ENCODE measurements at places on chromosomes 1 and 21.

DNA sequence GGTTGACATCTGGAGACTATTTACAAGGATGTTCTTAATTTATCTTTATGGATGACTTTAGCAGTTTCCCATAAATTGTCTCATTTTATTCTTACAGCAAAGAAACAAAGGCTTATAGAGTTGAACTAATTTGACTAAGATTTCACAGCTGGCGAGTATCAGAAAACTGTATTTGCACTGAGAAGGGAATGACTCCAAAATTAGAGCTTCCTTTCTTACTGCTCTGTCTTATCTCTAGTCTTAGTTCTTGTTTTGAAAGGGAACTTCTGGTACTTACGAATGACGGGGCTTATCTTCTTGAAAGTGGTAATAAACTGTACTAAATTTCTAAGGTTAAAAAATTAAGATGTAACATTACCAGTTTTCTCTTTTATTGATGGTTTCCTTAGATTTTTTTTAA is 13.6 kb downstream of the CNST start:
- no peak for DNase-seq

GRCh38 chr21:45634511-45635183 is 8.9 kb upstream of the PCBP3 start:
- DNase-seq: no peak

DNA sequence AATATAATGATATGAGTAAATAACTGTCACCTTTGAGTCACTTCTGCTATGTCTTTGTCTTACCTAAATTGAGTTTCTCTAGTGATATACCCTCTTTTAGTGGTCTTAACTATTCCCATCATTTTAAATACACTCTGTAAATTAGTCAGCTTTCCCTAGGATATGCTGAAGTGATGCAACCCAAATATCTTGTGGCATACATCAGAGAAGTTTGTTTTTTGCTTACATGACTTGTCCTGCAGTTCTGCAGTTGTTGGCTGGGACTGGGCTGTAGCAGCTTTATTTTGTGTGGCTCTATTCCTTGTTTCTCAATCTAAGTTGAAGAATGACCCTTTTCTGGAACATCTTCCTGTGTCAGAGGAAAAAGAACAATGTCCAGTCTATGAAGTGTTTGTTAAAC is 76.4 kb downstream of the TTC3 start:
- DNase-seq: no peak

- DNase-seq: no peak
Measured at GRCh38 chr1:184292101-184292500, 94.7 kb upstream of the C1orf21 start.

DNA sequence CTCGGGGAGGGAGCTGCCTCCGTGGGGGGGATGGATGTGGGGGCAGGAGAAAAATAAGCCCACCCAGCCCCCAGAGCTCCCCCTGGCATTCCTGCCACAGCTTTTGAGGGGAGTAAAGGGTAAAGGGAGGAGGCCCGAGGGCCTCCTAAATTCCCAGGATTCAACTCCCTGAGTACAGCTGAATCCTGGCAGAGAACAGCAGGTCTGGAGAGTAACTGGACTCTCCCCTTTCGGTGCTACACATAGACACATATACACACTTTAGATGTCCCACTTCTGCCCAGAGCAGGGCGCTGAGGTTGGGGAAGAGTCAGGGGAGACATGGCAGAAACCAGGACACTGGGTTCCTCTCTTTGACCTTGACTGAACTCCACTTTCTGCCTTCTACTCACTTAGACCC is 3.0 kb downstream of the KIRREL1 start:
- no peak for DNase-seq

DNA sequence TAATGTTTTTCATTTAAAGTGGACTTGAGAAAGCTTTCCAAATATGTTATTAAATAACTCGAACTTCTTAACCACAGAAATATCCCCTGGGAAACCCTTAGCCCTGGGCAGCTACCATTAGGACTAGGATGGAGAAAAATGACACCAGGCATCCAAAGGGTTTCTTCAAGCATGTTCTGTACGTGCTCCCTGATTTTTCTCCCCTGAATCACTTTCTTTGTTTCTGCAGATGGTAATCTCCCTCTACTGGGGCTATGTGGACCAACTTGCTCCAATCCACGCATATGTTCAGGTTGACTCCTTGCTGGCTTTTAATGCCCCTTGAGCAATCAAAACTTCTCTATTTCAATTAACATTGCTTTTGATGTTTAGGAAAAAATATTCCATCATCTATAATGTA is 312.7 kb upstream of the C1orf87 start:
- DNase-seq: no peak

DNA sequence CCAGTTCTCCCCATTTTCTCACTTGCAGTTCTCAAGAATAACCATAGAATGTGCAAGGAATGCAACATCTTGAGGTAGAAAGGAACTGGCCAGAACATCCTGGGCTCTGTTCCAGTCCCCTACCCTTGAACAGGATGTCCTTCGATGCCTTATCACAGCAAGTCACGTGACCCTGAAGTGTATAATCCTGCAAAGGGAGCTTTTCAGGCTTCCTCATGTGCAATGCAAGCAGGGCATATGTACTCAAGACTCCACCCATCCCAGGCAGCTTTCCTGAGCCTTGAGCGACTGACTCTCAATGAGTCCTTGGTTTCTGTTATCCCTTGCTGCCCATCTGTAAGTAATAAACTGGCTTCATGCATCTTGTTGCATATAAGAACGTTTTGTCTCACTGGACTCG is 311.0 kb downstream of the MRPL39 start:
- DNase-seq: no peak

DNA sequence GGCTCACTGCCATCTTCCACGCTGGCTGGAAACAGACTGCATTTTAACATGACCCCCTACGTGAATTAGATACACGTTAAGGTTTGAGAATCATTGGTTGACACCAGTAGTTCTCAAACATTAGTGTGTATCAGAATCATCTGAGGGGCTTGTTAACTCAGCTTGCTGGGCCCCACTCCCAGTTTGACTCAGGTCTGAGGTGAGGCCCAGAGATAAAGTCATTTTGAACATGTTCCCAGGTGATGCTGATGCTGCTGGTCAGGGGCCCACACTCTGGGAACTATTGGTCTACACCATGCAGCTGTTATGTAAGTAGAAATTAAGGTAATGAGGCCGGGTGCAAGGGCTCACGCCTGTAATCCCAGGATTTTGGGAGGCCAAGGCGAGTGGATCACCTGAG is 1.3 kb downstream of the LSM10 start:
- DNase-seq: no peak

GRCh38 chr1:42721926-42722325 is 18.1 kb downstream of the CLDN19 start:
- DNase-seq: no peak

DNA sequence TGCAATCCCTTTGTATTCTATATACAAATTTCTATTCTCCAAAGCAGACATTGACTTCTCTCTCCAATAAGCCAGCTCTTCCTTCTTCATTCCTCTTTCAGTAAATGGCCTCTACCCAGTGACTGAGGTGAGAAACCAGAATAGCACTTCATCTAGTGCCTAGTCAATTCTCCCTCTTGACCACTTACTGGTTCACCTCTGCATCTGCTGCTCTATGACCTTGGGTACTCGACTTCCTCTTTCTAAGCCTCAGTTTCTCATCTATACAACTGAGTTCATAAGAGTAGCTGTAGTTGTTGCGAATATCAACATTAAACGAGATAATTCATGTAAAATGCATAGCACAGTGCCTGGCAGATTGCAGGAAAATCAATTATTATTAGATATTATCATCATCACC is 12.4 kb downstream of the LYST start:
- DNase-seq: no peak

GRCh38 chr1:1080122-1080757 is 6.1 kb upstream of the RNF223 start:
- no peak for DNase-seq

DNA sequence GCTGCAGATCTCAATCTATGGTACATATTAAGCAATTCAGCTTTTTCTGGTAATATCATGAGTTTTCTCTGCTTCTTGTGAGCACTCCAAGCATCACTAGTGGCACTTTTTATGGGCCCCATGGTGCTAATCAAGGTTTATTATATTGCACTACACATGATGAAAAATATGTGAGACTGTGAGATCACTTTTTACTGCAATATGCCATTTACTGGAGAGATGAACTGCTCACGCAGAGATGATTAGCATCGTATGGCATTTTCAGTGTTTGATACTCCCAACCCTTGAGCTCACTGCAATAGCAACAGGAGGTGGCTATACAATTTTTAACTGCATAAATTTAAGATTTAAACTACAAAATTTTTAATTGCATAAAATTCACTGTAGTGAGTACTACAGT is 8.7 kb upstream of the KCNK1 start:
- no peak for DNase-seq

GRCh38 chr1:221776495-221777301 is 34.8 kb upstream of the DUSP10 start:
- DNase-seq: no peak

DNA sequence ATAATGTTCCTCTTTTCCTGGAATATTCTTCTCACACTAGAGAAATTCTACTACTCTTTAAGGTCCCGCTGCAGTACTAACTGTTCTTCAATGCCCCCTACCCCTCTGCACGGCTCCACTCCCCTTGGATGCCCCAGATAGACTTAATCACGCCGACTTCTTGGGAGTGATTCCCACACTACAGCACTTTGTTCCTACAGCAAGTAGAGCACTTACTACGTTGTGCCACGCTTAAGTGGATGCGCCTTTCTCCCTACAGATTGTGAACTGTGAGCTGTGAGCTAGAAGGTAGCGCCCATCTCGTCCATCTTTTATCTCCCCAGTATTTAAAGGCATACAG is 2.2 kb downstream of the ZNF436 start:
- DNase-seq: no peak

DNA sequence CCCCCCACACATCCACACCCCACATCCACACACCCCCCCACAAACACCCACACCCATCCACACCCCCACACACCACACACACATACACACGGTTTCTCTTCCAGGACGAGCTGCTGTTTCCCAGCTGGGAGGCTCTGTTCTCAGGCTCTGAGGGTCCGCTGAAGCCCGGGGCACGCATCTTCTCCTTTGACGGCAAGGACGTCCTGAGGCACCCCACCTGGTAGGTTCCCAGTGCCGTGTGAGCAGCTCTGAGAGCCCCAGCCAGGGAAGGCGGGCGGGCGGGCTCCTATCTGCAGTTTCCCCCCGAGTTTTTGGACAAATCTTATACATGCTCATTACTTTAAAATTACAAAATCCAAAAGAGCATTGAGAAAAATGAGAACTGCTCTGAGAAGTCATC is 31.2 kb downstream of the SLC19A1 start:
- DNase-seq: no peak

DNA sequence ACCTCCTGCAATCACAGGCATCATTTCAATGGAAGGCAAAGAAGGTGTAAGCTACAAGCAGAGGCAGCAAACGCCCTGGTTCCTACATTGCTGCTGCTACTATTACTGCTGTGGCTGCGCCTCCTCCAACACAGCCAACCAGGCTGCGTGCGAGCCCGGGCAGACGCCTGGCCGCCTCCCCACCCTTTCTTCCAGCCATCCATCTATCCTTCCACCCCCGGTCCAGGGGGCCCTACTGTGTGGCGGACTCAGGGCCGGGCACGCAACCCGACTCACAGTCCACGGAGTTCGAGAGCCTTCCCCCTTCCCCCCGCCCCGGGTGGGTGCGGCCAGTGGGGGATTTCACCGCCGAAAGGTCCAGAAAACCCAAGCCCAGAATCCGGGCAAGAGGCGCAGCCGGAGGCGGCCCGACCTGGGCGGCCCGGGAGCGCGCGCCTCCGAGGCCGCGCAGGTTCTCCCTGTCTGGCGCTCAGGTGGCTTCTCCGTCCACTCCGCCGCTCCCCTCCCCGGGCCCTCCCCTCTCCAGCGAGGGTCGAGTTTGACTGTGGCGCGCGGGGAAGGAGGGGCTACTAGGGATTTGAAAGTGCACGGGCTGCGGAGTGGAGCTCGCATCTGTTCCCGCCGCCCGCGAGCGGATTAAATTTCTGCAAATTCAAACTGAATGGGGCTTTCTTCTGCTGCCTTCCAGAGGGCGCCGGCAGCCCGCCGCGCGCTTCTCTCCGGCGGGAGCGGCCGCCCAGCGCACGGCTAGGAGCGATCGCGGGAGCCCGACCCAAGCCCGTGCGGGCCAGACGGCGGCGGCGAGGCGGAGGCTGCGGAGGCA is at the start of gene HUNK:
Gene HUNK (plus strand): TSS at position 569 of the 823 bp plus-strand sequence. CDS start 655 bp downstream, outside the sequence.
- DNase-seq: no peak
